CD4-positive, alpha-beta T cell treated with Interleukin-12 subunit alpha and Interleukin-12 subunit beta, for 1 hour (primary cell): ENCODE measurements at places on chromosomes 7 and 10.

DNA sequence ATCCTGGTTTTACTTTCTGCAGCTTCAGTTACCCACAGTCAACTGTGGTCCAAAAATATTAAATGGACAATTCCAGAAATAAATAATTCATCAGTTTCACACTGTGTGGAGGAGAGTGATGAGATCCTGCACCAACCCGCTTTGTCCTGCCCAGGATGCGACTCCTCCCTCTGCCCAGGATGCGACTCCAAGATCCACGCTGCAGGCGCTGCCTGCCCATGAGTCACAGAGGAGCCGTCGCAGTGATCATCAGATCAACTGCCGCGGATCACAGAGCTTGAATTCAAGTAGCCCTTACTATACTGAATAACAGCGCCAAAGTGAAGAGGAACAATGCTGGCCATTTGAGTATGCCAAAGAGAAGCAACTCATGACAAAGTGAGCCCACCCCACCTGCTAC, 61.5 kb downstream of the GRB10 start:
- no peak for DNase-seq

DNA sequence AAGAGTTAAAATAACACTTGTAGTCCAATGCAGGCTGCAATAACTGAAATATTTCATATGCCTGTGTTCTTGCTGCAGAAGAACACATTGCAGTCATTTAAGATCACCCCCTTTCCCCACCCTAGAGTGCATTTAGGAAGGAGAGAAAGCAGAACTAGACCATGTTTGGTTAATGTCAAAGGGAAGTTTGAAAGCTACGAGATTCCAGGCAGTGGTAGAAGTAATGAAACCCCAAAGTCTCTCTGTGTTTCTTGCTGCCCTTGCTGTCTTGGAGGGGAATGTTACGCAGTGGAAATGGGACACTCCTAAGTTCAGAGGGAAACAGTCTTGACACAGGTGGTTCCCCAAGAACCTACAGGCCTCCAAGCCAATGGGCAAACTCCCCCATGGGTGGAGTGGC, 242.9 kb downstream of the PTEN start:
- DNase-seq, result no peak

GRCh38 chr7:55400191-55400590, 35.1 kb downstream of the LANCL2 start:
- DNase-seq, result no peak

- DNase-seq, result no peak
Measured at GRCh38 chr7:104444017-104444416, 115.6 kb downstream of the LHFPL3 start.
